ENCODE measurements at places on chromosomes 3 and 15. TPM values are rescaled to one million over a fixed set of nuclear protein-coding genes. Genes with fewer than 3 reads are reported as not detected.

- no peak overlapping the region for H3K4me3 ChIP-seq
- H3K36me3 ChIP-seq: no peaks in the 10 kb centered on the region
- no peaks in the 10 kb centered on the region for H3K27me3 ChIP-seq
- no peak overlapping the region for H3K27ac ChIP-seq
- no peaks in the 10 kb centered on the region for H3K4me1 ChIP-seq
Measured at GRCh38 chr15:31930967-31931366, 99.3 kb upstream of the CHRNA7 start.

GRCh38 chr3:88434001-88434400 is 284.2 kb downstream of the C3orf38 start:
- H3K4me1 ChIP-seq: no peaks in the 10 kb centered on the region
- H3K4me3 ChIP-seq: no peak overlapping the region
- no peak for DNase-seq
- no peak overlapping the region for H3K27ac ChIP-seq

- H3K4me3 ChIP-seq: no peak overlapping the region
- H3K36me3 ChIP-seq: no peaks in the 10 kb centered on the region
- DNase-seq: no peak
- H3K27ac ChIP-seq: no peak overlapping the region
Measured at GRCh38 chr3:66303491-66303901, 82.7 kb downstream of the SLC25A26 start.

- H3K4me1 ChIP-seq: peaks cover 13% of the 10 kb centered on the region
- H3K27me3 ChIP-seq: no peaks in the 10 kb centered on the region
- H3K27ac ChIP-seq: no peak overlapping the region
- H3K36me3 ChIP-seq: no peaks in the 10 kb centered on the region
- no peak overlapping the region for H3K4me3 ChIP-seq
- peak; percentile 22 for DNase-seq
Measured at GRCh38 chr3:188185717-188186251, 31.8 kb downstream of the LPP start.

DNA sequence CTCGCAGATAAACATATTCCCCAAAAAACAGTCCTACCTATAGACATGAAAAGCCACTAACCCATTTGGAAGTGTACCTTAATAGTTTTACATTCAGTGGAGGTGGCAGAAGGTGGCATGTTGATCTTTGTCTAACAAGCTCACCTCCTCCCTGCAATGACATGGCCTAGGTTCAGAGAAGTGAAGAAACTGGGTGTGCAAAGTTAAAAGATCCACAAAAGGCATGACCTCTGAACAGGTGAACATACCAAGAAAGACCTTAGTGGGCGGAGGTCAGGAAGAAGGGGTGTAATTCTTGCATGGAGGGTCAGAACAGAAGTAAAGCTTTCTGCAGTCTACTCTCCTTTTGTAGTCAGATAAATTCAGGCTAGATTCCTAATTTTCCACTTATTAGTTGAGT is 822 bp downstream of the MRPL3 start:
- peak overlapping the region; percentile 78 for H3K27ac ChIP-seq
- H3K4me3 ChIP-seq: peak overlapping the region; percentile 81
- no peak for DNase-seq
- H3K27me3 ChIP-seq: no peaks in the 10 kb centered on the region

DNA sequence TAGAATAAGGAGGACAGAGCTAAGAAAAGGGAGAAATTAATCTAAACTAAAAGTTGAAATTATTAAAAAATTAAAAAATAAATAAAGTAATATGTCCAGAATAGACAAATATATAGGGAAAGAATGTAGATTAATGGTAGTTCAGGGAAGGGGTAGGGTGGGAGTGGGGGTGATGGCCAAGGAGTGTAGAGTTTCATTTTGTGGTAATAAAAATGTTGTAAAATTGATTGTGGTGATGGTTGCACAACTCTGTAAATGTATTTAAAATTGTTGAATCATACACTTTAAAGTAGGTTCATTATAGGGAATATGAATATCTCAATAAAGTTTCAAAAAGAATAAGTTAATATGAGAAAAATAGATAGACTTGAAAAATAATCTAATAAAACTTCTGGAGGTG is 21.0 kb upstream of the FNDC3B start:
- no peaks in the 10 kb centered on the region for H3K36me3 ChIP-seq
- H3K4me1 ChIP-seq: no peaks in the 10 kb centered on the region
- no peak overlapping the region for H3K27ac ChIP-seq
- no peak for DNase-seq
- H3K27me3 ChIP-seq: no peaks in the 10 kb centered on the region

GRCh38 chr15:68924866-68925560 is 5.3 kb upstream of the SPESP1 start:
- no peaks in the 10 kb centered on the region for H3K4me1 ChIP-seq
- no peaks in the 10 kb centered on the region for H3K36me3 ChIP-seq
- H3K27ac ChIP-seq: no peak overlapping the region
- DNase-seq: peak; percentile 87

DNA sequence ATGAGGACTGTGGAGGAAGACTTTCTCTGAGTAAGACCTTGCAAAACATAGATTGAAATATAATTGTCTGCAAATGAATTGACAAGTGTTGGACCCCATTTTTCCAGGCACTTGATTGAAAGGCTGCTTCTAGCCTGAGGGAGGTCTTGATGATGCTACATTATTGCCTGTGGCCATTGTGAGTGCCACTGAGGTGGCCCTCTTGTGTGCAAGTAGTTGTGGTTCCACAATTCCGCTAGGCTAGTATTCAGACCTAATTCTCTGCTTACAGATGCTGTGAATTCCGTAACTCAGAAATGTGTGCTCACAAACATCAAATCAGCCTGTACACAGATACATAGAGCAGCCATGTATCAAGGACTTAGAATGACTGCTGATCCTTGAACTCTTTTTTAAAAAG is 34.7 kb downstream of the FNDC3B start:
- no peak for DNase-seq
- no peak overlapping the region for H3K27ac ChIP-seq
- H3K36me3 ChIP-seq: no peaks in the 10 kb centered on the region
- no peaks in the 10 kb centered on the region for H3K27me3 ChIP-seq
- peaks cover 16% of the 10 kb centered on the region for H3K4me1 ChIP-seq
- no peak overlapping the region for H3K4me3 ChIP-seq

DNA sequence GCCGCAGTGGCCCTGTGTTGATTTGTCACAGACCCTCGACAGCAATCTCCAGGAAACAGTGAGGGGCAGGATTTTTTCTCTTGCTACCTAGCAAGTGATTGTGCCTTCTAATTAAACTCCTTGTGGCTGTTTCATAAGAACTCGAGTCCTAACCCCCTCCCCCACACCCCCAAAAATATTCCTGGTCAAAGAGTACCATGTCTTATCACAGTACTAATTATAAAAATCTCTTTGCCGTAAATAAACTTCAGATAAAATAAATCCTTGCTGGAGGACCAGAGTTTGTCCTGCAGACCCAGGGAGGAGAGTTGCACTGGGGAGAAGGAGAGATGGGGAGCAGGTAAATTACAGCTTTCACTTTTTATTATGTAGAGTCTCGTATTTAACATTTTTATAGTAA is 64.3 kb downstream of the FAM174B start:
- H3K27me3 ChIP-seq: no peaks in the 10 kb centered on the region
- DNase-seq: no peak
- no peaks in the 10 kb centered on the region for H3K36me3 ChIP-seq
- no peaks in the 10 kb centered on the region for H3K4me1 ChIP-seq
- H3K4me3 ChIP-seq: no peak overlapping the region
- no peak overlapping the region for H3K27ac ChIP-seq

- no peak overlapping the region for H3K27ac ChIP-seq
- no peak overlapping the region for H3K4me3 ChIP-seq
- H3K4me1 ChIP-seq: no peaks in the 10 kb centered on the region
Measured at GRCh38 chr3:125431912-125432790, 57.0 kb upstream of the ZNF148 start.

GRCh38 chr15:37973856-37974255 is 39.4 kb downstream of the TMCO5A start:
- no peaks in the 10 kb centered on the region for H3K27me3 ChIP-seq
- H3K4me3 ChIP-seq: no peak overlapping the region
- H3K36me3 ChIP-seq: no peaks in the 10 kb centered on the region
- DNase-seq: no peak

DNA sequence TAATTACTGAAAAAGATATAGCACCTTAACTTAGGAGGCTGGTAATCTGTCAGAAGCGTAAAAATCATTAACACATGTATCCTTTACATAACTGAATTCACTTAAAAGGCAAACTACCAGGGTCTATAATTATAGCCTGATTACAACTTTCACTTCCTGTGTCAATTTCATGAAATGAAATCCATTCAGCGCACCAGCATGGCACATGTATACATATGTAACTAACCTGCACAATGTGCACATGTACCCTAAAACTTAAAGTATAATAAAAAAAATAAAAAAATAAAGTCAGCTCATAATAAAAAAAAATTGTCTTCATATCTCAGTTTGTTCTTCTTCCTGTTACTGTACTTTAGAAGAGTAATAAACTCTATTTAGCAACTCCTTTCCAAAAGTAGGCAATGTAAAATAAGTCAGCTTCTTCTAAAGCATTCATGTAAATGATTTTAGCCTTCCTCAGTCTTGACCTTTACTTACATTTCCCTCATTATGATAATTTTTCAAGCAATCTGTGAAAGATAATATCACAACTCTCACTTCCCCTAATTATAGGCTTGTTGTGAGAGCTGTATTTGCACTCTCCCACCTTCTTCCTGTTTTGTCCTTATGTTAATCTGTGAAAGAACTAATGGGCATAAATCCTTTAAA is 50.1 kb downstream of the KBTBD8 start:
- H3K36me3 ChIP-seq: no peaks in the 10 kb centered on the region
- H3K27me3 ChIP-seq: no peaks in the 10 kb centered on the region
- H3K27ac ChIP-seq: no peak overlapping the region

DNA sequence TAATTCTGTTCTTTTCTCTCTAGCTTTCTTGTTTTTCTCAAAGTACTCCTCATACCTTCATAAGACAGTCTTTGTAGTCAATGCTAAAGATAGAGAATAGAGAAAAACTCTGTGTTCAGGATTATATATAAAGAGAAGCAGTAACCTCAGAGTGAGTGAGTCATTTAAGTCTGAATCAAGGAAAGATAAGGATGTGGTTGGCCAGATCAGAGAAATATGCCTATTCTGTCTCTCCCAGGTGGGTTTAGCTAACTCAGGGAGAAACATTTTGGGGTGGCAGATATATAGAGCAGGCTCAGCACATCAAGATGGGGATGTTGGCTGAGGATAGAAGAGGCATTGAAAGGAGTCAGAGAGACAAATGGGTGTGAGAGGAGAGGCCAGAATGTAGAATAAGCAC is 31.4 kb downstream of the GTF2E1 start:
- no peaks in the 10 kb centered on the region for H3K27me3 ChIP-seq
- H3K36me3 ChIP-seq: no peaks in the 10 kb centered on the region
- DNase-seq: no peak
- H3K4me1 ChIP-seq: no peaks in the 10 kb centered on the region
- H3K4me3 ChIP-seq: no peak overlapping the region

- H3K36me3 ChIP-seq: no peaks in the 10 kb centered on the region
- no peaks in the 10 kb centered on the region for H3K4me1 ChIP-seq
- H3K4me3 ChIP-seq: no peak overlapping the region
- H3K27ac ChIP-seq: no peak overlapping the region
- DNase-seq: no peak
- H3K27me3 ChIP-seq: no peaks in the 10 kb centered on the region
Measured at GRCh38 chr3:28669870-28670269, 321.2 kb upstream of the AZI2 start.

DNA sequence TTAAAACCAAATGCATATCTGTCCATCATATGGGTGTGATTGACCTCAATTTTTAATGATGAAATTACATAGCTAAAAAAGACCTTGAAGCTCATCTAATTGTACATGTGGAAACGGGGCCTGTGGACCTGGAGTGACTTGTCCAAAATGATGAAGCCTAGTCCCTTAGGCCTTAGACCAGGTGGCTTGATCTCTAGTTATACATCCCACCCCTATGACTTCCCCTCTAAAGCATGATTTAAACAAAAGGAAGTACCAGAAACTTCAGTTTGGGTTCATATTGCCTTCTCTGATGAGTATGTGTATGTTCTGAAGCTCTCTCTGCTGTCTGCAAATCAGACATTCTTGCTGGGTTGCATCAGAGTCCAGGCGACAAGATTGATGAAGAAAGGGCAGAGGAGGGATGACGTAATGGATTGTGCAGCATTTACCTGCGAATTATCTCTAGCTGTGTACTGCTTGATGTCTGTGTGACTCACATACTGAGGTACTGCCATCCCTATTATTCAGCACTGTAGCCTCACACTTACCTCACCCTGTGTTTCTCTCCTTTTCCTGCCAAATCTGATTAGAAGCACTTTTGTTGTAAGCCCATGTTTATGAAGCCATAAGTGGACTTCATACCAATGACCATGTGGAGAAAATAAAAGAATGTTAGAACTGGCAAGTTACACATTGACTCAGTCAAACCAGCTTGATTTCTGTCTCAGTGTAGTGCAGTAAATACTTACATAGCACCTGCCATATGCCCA is 111.5 kb downstream of the FILIP1L start:
- H3K4me1 ChIP-seq: no peaks in the 10 kb centered on the region
- H3K27ac ChIP-seq: no peak overlapping the region
- no peak overlapping the region for H3K4me3 ChIP-seq
- no peaks in the 10 kb centered on the region for H3K27me3 ChIP-seq
- H3K36me3 ChIP-seq: no peaks in the 10 kb centered on the region

DNA sequence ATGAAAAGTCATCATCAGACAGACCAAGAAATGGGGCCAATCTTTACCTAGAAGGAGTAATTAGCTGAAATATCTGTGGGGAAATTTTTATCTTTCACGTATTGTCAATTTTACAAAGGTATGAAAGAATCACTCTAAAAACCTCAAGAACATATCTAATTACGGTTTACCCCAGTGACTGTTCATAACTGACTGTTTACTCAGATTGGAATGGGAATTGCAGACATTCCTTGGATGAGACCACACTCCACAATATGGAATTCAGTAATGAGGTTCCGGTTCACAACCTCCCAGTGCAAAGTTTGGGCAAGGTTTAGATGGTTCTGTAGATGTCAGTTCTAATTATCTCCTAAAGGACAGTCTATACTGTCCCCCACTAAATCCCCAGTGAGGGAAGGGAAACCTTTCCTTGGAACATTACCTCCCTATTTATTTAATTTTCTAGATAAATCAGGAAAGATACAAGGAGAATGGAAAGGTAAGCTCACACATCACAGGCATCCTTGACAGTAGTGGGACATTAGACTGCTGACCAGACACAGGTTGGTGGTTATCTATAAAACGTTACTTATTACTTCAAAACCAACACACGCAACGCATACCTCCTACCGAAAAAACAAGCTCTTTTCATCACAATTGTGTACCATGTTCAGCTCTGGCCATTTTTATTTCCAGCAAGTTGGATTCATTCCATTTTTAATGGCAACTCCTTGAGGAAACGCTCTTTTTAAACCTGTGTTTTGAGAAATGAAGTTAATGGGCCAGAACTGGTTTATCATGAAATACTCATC is 129.9 kb downstream of the RORA start:
- no peak for DNase-seq
- no peak overlapping the region for H3K27ac ChIP-seq

- no peak for DNase-seq
- H3K27me3 ChIP-seq: no peaks in the 10 kb centered on the region
- H3K27ac ChIP-seq: no peak overlapping the region
- no peak overlapping the region for H3K4me3 ChIP-seq
- H3K4me1 ChIP-seq: no peaks in the 10 kb centered on the region
- no peaks in the 10 kb centered on the region for H3K36me3 ChIP-seq
Measured at GRCh38 chr3:173846584-173846983, 449.0 kb downstream of the NLGN1 start.

MKRN3 gene
- 4.5 TPM for polyA plus RNA-seq

TCF12 gene
- 51.8 TPM for polyA plus RNA-seq

CA12 gene
- polyA plus RNA-seq: 8.0 TPM

FAM81A gene
- 4.4 TPM for polyA plus RNA-seq

EPHB1 gene
- polyA plus RNA-seq: 20.8 TPM

TIPARP gene
- polyA plus RNA-seq: 115 TPM

LYZL4 gene
- 77.2 TPM for polyA plus RNA-seq

ATP8B4 gene
- polyA plus RNA-seq: 2.5 TPM

TNNC1 gene
- 91.7 TPM for polyA plus RNA-seq

NOX5 gene
- polyA plus RNA-seq: 7.9 TPM
